ENCODE measurements at places on chromosomes 1 and 21.

DNA sequence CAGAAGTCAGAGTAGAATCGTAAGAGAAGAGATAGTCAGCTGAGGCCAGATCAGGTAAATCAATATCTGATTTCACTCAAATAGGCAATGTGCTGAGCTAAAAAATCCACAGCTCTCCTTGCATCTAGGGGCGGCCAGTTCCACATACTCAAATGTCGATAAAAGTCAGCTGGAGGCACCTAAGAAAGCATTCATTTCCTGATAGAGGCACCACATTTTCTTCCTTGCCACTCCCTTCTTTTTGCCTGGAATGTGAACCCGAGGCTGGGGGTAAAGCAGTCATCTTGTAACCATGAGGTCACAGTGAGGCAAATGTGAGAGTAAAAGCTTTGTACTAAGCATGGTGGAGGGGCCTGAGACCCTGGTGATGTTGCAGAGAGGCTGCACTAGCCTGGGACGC is 24.2 kb upstream of the CTPS1 start:
- DNase-seq, result no peak

DNA sequence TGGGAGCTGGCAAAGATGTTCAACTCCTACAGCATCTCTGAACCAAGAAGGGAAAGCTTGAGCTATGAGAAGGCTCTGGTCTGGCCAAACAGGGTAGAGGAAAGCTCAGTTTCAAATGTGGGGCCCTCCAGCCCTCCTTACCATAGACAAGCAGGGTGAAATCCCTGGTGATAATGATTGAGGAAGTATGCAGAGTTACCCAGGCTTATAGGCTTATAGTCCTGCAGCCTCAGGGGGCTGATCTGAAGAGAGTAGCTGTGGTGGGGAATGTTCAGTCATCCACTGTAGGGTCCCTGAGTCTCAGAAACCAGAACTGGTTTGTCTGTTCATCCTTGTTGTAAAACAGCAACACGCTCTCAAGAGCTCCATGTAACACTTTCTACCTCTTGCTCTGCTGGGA is 19.8 kb upstream of the LY9 start:
- no peak for DNase-seq

GRCh38 chr1:40381268-40382107 is 8.0 kb downstream of the SMAP2 start:
- DNase-seq, result no peak

DNA sequence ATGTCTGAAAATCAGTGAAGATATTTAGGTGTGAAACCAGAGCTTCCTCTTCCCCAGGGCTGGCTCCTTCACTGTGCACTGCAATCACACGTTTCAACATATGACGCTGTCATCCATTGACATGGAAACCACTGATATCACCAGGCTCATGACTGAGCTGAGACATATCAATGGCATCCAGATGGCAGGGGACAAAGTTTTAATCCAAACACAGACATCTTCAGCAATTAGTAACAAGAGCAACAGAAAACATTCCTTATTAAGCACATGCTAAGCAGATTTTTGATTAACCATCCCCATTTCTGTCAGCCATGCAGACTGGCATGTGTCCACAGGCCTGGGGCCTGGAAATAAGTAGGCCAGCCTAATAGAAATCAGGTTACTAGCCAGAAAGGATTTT is 108.0 kb upstream of the ADAR start:
- DNase-seq, result no peak

- DNase-seq, result no peak
Measured at GRCh38 chr21:17548262-17548661, 35.4 kb downstream of the CXADR start.

- no peak for DNase-seq
Measured at GRCh38 chr1:33713058-33713877, 150.6 kb upstream of the HMGB4 start.

GRCh38 chr1:86706018-86706635 is 1.8 kb downstream of the SH3GLB1 start:
- DNase-seq, result no peak

DNA sequence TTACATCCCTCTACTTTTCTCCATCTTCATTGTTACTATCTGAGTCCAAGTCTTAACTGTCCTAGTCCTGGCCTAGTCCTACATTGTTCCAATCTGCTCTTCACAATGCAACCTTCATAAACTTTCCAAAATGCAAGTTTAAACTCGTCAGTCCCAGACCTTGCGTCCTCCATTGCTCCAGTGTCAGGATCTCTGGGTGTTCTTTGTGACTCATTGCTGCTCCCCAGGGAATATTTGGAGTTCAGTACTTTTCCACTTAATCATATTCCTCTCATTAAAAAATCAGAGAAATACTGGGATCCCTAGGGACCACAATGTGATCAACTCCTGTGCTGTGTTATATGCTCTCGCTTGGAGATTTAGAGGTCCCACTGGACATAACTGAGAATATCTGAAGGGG is 18.0 kb upstream of the KPRP start:
- DNase-seq, result no peak

GRCh38 chr21:41927727-41928409 is 25.9 kb downstream of the C2CD2 start:
- no peak for DNase-seq

GRCh38 chr1:109944541-109944940 is 33.9 kb downstream of the CSF1 start:
- no peak for DNase-seq

GRCh38 chr1:177780096-177780700 is 189.7 kb downstream of the SEC16B start:
- DNase-seq, result no peak

Data from breast epithelium (tissue), 4 donors.